GM04504 (cell line): ENCODE measurements at places on chromosomes 1 and 21.

- DNase-seq = no peak
Observed at GRCh38 chr1:18684303-18684702, 53.7 kb downstream of the PAX7 start.

GRCh38 chr1:91014475-91014874 is 7.4 kb downstream of the ZNF644 start:
- no peak for DNase-seq

DNA sequence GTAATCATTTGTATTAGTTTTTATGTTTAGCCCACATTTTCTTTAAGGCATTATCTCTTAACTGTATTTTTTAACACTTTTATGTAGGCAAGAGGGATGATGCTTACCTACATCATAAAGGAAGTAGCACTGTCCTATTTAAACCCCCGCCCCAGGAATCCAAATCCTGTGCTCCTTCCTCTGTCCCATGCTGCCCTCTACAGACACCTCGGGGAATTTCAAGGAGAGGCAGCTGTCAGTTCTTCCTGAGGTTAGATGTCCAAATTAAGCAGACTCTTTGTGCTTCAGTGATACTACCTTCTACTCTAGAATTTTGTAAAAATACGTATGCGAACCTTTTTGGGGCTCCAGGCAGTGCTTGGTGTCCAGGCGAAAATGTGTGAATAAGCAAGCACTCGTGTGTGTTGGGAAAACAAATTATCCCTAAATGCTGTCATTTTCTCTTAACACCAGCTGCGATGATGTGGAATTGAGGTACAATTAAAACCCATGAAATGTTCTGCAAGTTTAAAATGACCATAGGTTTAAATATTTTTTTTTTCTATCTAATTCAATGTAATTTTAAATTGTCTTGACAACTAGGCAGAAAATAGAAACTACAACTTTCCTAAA is 19.2 kb downstream of the CRCT1 start:
- DNase-seq = no peak

DNA sequence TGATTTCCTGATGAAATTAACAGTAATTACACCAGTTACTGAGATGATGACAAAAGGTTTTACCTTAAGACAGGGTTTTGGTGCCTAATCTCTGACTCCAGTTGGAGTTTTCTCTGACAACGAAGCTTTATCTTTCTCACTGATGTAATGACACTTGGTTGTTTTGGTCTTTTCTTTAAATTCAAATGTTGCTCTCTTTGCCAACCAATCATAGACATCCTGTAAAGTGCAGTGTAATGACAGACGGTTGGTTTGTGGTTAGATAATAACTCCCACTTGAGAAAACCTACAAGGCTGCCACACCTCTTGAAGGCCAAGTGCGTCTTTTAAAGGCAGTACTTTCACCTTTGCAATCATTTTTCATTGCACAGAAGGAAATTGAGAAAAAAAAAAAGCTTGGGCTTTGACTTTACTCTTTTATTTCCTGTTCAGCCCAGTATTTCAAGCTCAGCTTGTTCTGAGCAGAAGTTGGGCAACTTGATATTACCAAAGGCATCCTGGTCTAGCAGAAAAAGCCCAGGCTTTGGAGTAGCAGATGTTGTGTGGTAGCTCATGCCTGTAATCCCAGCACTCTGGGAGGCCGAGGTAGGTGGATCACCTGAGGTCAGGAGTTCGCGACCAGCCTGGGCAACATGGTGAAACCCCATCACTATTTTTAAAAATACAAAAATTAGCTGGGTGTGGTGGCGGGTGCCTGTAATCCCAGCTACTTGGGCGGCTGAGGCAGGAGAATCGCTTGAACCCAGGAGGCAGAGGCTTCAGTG is 14.9 kb downstream of the PDIK1L start:
- no peak for DNase-seq

GRCh38 chr1:88016947-88017346 is 667.1 kb upstream of the PKN2 start:
- DNase-seq = no peak

GRCh38 chr1:119646521-119647227 is 1.4 kb downstream of the ZNF697 start:
- DNase-seq = no peak

DNA sequence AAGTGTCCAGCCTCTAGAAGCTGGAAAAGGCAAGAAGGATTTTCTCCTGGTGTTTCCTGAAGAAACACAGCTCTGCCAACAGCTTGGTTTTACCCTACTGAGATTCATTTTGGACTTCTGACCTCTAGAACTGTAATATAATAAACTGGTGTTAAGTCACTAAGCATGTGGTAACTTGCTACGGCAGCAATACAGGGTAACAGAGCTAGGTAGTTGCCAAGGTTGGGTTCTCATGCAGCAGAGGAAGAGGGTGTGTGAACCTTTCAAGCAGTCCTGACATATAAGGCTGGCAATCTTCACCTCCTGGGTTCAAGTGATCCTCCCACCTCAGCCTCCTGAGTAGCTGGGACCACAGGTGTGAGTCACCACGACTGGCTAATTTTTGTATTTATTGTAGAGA is 36.0 kb downstream of the GNG4 start:
- DNase-seq = no peak

GRCh38 chr1:157157501-157158190 is 19.5 kb upstream of the ETV3 start:
- no peak for DNase-seq

GRCh38 chr1:189628857-189629256 is 848.8 kb downstream of the BRINP3 start:
- no peak for DNase-seq

DNA sequence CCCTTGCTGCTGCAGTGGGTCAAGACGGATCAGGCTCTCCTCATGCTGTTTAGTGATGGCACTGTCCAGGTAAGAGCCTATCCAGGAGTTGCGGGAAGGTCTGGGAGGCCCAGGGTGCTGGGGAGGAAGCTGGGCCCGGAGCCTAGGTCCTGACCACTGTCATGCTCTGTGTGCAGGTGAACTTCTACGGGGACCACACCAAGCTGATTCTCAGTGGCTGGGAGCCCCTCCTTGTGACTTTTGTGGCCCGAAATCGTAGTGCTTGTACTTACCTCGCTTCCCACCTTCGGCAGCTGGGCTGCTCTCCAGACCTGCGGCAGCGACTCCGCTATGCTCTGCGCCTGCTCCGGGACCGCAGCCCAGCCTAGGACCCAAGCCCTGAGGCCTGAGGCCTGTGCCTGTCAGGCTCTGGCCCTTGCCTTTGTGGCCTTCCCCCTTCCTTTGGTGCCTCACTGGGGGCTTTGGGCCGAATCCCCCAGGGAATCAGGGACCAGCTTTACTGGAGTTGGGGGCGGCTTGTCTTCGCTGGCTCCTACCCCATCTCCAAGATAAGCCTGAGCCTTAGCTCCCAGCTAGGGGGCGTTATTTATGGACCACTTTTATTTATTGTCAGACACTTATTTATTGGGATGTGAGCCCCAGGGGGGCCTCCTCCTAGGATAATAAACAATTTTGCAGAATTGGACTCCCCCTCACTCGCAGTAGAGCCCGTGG is 1.7 kb downstream of the DYNLT4 start:
- no peak for DNase-seq

DNA sequence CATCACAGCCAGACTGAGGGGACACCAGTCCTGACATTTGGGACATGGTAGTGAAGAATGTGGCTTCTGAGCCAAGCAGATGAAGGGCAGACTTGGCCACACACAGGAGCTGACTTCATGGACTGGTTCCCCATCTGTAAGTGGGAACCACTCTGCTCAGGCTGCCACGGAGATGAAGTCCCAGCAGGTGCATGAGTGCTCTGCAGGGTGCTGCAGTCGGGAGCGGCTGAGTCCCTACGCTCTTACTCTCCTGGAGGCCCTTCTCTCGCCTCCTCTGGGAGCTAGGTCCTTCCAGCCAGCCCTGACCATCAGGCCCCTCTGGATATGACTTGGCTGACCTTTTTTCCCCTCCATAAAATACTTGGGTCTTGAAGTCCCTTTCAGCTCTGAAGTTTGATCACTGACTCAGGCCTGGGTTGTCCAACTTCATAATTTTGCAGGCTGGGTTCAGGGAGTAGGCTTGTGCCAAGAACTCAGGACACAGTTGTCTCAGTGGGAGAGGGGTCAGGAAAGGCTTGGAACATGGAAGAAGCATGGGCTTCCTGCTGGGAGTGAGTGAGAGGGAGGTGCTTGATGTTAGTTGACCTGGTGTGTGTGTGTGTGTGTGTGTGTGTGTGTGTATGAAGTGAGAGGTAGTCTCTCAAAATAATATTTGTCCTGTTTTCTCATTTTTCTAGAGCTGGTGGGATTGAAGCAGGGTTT is 21.0 kb upstream of the EPS8L3 start:
- DNase-seq = no peak

- no peak for DNase-seq
Observed at GRCh38 chr1:231605149-231606100, 21.2 kb upstream of the DISC1 start.

GRCh38 chr1:226482975-226483700 is 65.4 kb upstream of the STUM start:
- no peak for DNase-seq

- no peak for DNase-seq
Observed at GRCh38 chr21:39818557-39818956, 48.7 kb upstream of the PCP4 start.

DNA sequence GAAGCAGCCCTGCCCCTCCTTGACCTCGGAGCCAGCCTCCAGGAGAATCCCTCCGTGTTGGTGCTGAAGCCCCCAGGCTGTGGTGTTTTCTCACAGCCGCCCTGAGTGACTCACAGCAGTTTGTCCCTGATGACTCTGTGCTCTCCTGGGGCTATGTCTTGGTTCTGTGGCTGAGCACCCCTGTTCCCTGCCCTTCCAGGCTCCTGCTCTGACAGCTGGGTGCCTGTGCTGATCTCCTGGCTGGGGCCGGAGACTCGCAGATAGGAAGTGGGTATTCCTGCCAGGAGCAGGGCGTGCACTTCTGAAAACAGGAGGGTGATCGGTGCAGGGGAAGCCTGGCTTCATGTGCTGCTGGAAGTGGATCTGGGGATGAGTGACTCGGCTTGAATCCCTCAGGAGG is 34.5 kb downstream of the POFUT2 start:
- no peak for DNase-seq

DNA sequence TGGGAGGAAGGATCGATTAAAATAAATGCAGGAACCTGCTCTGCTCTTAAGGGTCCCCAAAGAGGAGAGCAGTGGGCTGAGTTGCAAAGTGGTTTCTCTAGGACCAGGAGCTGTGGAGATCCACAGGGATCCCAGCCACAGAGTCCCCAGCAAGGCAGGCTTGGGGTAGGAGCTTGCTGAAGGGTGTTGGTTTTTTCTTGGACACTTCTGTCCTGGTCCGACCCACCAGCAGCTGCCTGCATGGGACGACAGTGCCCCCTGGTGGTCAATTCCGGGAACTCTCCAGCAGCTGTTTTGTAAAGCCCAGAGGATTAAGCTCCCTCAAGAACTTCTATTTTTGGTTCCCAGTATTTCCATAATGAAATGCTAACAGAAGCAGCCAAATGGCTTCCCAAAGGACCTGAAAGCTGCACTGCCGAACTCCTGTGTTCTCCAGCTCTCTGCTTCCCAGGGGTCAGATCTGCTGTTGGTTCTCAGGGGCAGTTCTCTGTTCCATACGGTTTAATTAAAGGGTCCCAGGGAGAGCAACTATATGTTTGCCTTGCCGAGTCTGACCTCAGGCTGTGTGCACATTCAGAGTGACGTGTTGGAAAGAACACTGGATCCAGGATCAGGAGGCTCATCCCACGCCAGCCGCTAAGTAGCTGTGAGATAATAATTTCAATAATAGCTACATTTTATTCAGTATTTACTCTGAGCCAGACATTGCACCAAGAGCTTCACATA is 23.2 kb downstream of the NENF start:
- peak; percentile 51 for DNase-seq

DNA sequence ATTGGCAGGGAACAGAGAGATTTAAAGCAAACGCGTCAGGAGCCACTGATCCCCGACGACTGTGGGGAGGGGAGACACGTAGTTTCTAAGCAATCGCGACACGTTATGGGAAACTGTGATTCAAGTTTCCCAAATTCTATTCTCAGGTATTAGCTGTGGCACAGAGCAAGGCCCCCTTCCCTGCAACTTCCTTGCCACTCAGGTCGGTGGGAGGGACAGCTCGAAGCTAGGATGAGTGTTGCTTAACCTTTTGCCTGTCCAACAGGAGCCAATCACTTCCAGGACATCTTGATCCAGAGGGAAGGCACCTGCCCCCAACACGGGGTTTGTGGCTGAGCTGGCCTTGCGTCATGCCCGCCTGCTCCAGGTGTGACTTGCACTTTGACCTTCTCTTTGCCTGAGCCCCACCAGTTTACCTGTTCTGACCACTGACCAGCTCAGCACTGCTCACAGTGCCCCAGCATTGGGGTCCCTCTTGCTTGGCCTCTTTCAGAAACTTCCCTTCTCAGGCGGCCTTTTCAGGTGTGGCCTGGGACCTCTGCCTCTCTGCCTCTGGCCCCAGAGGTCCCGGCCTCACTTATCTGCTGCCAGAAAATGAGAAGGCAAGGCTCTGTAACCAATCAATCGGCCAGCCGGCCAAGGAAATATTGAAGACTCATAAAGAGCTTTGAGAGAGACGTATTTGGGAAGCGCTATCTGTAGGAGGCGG is 24.6 kb downstream of the TEX35 start:
- no peak for DNase-seq

DNA sequence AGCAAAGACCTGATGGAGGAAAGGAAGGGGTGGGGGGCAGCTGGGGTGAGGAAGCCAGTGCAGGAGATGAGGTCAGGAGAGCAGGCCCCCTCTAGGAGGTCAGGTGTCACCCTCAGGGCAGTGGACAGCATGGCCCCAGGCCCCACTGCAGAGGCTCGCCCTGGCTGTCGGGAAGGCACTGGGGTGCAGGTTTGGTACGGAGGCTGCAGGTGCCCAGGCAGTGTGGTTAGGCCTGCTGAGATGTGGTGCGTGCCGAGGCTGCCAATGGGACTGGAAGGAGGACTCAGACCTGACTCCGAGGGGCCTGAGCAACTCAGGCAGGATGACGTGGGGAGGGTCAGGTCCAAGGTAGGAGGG is 82.3 kb downstream of the PCBP3 start:
- DNase-seq = no peak

GRCh38 chr1:185526344-185527307 is 207.6 kb upstream of the HMCN1 start:
- DNase-seq = no peak

- DNase-seq = no peak
Observed at GRCh38 chr21:46295177-46295770, 9.1 kb downstream of the YBEY start.

- no peak for DNase-seq
Observed at GRCh38 chr1:242083742-242084141, 84.8 kb upstream of the MAP1LC3C start.

DNA sequence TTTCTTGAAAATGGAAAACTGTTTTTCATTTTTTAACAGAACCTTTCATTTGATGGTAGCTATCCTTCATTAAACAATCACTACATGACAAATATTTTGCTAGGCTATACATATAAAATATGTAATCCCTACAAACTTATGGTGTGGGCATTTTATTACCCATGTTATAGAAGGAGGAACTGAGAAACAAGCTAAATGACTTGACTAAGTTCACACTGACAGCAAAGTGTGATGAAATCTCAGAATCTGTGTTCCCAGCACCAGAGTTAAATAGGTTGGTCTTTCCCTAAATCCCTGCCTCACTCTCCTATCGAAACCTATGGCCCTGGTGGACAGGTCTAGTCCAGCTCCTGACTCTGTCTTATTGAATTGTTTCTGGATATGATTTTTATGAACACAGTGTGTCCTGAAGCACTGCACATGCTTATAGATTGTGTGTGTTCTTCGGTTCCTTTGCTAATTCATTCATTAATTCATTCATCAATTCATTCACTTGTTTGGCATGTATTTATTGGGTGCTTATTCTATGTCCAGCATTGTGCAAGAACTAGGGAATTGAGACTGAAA is 301.0 kb downstream of the GRIK1 start:
- no peak for DNase-seq

GRCh38 chr1:209353053-209353452 is 230.5 kb upstream of the CAMK1G start:
- no peak for DNase-seq
